ENCODE measurements at places on chromosomes 2 and 18. TPM values are rescaled to one million over a fixed set of nuclear protein-coding genes. Genes with fewer than 3 reads are reported as not detected.

Gene RAD51AP2
- 0.54 TPM for total RNA-seq

Gene ZAP70
- 0.45 TPM for total RNA-seq

Gene NOSTRIN
- 8.7 TPM for total RNA-seq

Gene SERPINB7
- total RNA-seq = not detected

Gene ST6GAL2
- total RNA-seq = 139 TPM

Gene MAP3K19
- 3.1 TPM for total RNA-seq

Gene VIL1
- total RNA-seq = 0.73 TPM

Gene HOXD10
- total RNA-seq = not detected

Gene CCDC148
- 13.5 TPM for total RNA-seq
